ENCODE measurements at places on chromosomes 6 and 20. TPM values are rescaled to one million over a fixed set of nuclear protein-coding genes. Genes with fewer than 3 reads are reported as not detected.

MATN4 gene
- total RNA-seq, result 0.25 TPM

- no peak for DNase-seq
- no peak overlapping the region for H3K27ac ChIP-seq
- no peaks in the 10 kb centered on the region for H3K27me3 ChIP-seq
- peaks cover 11% of the 10 kb centered on the region for H3K4me1 ChIP-seq
- H3K4me3 ChIP-seq, result no peak overlapping the region
- peaks cover 22% of the 10 kb centered on the region for H3K36me3 ChIP-seq
These were observed 5.2 kb downstream of the AP5S1 start for GRCh38 chr20:3825526-3825925.

DNA sequence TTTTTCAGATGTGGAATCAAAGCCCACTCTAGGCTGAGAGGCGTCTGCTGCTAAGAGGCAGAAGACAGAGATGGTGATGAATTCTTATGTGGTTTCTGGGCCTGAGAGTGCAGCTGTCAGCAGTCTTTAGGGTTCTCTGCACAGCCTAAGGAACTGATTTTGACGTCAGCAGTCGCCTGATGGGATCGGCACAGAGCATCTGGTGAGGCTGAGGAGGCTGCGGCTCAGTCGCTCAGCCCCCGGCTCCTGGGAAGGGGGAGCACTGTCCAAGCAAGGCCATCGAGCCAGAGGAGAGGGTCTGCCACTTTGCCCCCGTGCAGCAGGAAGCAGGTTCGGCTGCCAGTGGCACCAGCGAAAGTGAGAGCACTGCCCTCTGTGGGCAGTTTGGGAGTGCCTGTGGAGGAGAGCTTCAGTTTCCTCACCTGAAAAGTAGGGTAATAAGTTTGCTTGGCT, 92.5 kb downstream of the TCP11 start:
- H3K27me3 ChIP-seq, result no peaks in the 10 kb centered on the region
- DNase-seq, result peak; percentile 43
- H3K4me1 ChIP-seq, result peaks cover 7% of the 10 kb centered on the region
- no peaks in the 10 kb centered on the region for H3K36me3 ChIP-seq
- H3K4me3 ChIP-seq, result no peak overlapping the region

POPDC3 gene
- total RNA-seq, result not detected

DNA sequence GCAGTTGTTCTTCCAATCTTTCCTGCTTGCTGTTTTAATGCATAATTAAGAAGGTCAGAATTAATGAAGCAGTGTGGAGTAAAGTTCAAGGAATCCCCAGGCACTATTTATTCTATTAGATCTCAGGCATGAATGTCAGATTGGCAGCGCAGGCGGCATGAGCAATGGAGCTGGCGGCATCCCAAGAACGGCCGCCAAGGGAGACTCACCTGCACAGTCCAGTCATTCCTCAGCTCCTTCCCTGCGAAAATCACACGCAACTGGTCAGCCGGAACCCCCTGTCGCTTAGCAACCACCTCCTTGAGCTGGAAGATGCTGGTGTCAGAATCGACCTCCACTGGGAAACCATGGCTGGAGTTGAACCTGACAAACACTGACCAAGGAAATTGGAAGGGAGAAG, 284.5 kb downstream of the PRKN start:
- no peak overlapping the region for H3K4me3 ChIP-seq
- no peak for DNase-seq
- H3K36me3 ChIP-seq, result no peaks in the 10 kb centered on the region
- no peaks in the 10 kb centered on the region for H3K4me1 ChIP-seq
- no peaks in the 10 kb centered on the region for H3K27me3 ChIP-seq
- no peak overlapping the region for H3K27ac ChIP-seq

DNA sequence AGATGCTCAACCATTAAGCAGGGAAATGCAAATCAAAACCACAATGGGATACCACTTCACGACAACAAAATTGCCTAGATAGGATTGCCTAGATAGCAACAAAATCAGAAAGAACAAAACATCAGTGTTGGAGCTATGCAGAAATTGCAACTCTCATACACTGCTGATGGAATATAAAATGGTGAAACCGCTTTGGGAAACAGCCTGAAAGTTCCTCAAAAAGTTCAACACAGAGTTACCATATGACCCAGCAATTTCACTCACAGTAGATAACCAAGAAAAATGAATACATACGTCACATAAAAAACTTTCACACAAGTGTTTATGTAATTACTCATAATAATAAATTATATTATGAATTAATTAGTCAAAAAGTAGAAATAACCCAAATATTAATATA, 78.3 kb downstream of the MAFB start:
- no peaks in the 10 kb centered on the region for H3K36me3 ChIP-seq
- no peaks in the 10 kb centered on the region for H3K4me1 ChIP-seq
- H3K27me3 ChIP-seq, result peaks cover 4% of the 10 kb centered on the region

GRCh38 chr6:39938773-39939654, 4.8 kb upstream of the MOCS1 start:
- peaks cover 4% of the 10 kb centered on the region for H3K27me3 ChIP-seq
- no peak overlapping the region for H3K4me3 ChIP-seq
- no peaks in the 10 kb centered on the region for H3K4me1 ChIP-seq
- no peak overlapping the region for H3K27ac ChIP-seq

DNA sequence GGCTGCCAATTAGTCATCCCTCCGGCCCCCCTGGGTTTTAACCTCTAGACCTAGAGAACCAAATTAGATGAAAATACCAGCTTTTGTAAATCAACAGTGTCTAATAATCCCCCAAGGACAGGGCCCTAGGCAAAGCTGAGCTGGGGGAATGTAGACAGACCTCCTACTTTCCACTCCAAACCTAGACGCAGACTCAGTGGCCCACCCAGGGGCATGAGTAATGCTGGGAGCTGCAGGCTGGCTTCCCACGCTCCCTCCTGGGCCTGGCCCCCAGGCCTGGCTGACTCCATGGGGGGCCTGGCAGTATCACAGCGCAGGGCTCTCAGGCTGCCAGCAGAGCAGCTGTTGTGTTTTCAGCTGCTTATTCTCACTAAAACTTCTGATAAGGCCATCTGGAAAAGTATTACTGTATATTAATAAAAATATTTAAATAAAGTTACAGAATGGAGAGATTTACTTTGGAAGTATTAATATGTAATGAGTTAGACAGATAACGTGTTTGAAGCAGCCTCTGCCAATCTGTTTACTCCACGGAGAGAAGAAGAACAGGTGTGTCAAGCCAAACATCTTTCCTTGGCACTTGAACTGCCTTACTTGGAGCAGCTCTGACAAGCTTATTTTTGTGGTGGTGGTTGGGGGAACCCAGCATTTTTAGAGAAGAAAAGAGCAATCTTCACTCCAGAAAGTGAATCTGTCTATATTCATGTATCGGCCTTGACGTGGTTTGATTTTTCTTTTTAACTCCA, 144.0 kb upstream of the AGPAT4 start:
- H3K4me3 ChIP-seq, result no peak overlapping the region
- peaks cover 3% of the 10 kb centered on the region for H3K27me3 ChIP-seq
- H3K36me3 ChIP-seq, result no peaks in the 10 kb centered on the region
